ENCODE measurements at places on chromosomes 7 and 10. TPM values are rescaled to one million over a fixed set of nuclear protein-coding genes. Genes with fewer than 3 reads are reported as not detected.

PKD2L1 gene
- not detected for total RNA-seq

HYCC1 gene
- total RNA-seq: 8.6 TPM

DNA sequence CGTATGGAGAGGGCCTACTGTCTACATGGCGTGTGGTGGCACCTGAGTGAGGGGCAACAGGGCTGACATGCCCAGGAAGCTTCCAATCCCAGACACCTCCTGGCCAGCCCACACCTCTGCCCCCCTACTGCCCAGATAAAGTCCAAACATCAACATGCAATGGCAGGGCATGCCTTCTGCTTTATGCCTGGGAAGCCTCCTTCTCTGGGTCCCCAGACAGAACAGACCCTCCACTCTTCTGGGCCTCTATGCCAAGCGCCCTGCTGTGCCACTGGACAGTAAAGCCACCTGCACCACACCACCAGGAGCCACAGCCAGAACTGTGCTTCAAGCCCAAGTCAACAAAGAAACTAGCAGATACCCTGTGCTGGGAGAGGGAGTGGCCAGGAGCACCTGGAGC is 12.5 kb downstream of the TMEM72 start:
- DNase-seq: no peak

DNA sequence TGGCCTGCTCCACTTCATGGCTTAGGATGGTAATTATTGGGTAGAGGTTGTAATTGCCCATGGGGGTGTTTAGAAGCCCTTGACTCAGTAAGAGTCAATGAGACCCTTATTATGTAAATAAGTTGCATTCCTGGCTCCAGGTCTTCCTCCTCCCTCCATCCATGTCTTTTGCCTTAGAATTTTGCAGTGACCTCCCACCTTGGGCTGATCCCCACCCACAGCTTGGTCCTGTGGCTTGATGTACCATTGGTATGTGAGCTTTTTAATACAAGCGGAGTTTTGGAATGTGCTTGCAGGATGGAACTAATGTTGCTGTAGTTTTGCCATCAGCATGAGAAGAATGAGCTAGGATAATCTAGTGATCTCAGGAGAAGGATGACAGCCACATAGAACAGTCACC is 73.2 kb upstream of the DGKI start:
- DNase-seq: no peak

DNA sequence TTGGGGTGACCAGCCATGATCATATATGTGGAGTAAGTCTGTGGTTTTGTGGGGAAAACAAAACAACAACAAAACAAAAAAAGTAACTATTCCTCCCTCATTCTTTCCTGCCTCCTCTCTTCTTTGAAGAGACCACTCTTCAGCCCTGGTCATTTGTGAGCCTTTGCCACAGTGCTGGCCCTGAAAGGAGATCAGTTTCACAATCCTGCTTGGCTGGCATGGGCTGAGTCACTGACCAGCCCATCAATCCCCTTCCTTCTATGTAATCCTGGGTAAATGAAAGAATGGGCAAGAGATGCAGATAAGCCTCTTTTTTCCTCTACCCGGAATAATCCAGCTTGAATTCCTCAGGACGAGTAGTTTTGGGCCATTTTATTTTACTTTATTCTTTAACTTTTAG is 13.6 kb downstream of the CSTF2T start:
- DNase-seq: no peak

DNA sequence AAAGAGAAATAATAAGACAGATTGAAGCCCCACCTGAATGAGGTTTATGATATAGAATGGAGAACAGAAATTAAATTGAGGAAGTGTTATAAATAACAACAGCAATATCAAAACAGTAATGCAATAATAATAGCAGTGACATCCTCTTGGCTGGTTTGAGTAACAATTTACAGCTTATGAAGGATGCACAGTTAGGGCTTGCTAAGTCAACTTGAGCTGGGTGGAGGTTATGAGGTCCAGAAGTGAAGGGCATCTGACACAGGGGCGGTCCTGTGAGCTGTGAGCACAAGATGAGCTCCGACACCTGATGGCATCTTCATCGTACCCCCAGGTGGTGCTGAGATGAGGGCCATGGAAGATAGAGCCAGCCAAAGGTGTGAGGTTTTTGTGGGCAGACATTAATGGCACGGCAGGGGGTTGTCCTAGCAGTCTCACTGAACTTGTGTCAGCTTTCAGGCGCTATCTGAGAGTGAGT is 30.5 kb downstream of the ARHGAP22 start:
- no peak for DNase-seq

GRCh38 chr7:36191292-36191920 is 38.4 kb downstream of the EEPD1 start:
- no peak for DNase-seq

- peak; percentile 39 for DNase-seq
These were observed 40.1 kb downstream of the PARP12 start for GRCh38 chr7:140022582-140023211.

- DNase-seq: no peak
These were observed 208.9 kb upstream of the INHBA start for GRCh38 chr7:41911792-41912191.

All from body of pancreas (tissue), 4 donors.